Activated naive CD8-positive, alpha-beta T cell treated with anti-CD3 and anti-CD28 coated beads for 36 hours (primary cell): ENCODE measurements at places on chromosomes 3 and 15.

- DNase-seq = no peak
Measured at GRCh38 chr3:111610189-111610588, 15.0 kb upstream of the ZBED2 start.

GRCh38 chr3:195226900-195227447 is 44.0 kb downstream of the XXYLT1 start:
- peak; percentile 22 for DNase-seq

DNA sequence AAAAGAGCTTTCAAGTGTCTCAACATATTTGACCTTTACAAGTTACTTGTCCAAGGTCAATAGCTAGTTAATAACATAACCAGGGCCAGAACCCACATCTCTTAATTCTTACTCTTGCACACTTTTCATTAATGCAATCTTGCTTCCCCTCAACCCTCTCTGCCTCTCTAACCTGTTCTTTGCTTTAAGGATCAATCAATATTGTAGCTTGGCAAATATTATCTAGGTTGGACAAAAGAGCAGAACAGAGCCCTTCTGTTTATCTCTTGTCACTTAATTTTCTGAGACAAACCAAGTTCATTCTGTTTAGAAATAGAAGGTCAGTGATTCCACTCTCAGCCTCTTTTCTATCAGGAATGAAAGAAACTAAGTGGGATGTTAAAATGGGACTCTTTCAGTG is 180.5 kb downstream of the USP13 start:
- DNase-seq = no peak

GRCh38 chr15:77795446-77795845 is 162.7 kb upstream of the LINGO1 start:
- no peak for DNase-seq

GRCh38 chr3:67154429-67154828 is 156.3 kb downstream of the KBTBD8 start:
- no peak for DNase-seq

- no peak for DNase-seq
Measured at GRCh38 chr3:171435143-171435542, 25.1 kb downstream of the TNIK start.

GRCh38 chr3:181888234-181888633 is 176.5 kb downstream of the SOX2 start:
- no peak for DNase-seq

- no peak for DNase-seq
Measured at GRCh38 chr3:11629716-11630115, 14.0 kb downstream of the VGLL4 start.

DNA sequence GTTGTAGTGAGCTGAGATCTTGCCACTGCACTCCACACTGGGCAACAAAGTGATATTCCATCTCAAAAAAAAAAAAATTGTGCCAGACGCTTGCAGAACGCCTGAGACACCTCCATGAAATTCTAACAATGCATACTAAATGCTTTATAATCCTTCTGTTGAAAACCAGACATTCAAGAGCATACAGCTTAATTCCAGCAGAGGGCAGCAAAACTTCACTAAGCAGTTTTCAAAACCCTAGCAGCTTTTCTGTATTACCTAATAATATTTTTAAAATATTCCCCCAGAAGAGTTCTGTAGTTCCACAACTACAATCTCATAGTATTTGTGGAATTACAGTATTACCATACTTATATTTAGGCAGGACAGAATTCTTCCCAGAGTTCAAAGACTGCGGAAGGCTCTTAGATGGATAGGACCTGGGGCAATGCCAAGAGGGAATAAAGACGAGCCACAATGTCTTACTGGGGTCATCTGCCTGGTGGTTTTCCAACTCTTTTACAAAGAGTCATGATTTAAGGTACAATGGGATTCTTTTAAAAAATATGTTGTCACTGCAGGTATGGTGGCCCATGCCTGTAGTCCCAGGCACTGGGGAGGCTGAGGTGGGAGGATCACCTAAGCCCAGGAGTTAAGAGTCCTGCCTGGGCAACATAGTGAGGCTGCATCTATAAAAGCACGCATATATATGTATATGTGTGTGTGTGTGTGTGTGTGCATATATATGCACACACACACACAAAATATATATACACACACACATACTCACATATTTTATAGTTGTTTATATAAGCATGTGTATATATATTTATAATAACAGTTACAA is 19.6 kb upstream of the TASOR start:
- peak; percentile 21 for DNase-seq

- no peak for DNase-seq
Measured at GRCh38 chr15:25543196-25543595, 104.4 kb upstream of the UBE3A start.

GRCh38 chr3:87191175-87191574 is 35.9 kb upstream of the CHMP2B start:
- no peak for DNase-seq

DNA sequence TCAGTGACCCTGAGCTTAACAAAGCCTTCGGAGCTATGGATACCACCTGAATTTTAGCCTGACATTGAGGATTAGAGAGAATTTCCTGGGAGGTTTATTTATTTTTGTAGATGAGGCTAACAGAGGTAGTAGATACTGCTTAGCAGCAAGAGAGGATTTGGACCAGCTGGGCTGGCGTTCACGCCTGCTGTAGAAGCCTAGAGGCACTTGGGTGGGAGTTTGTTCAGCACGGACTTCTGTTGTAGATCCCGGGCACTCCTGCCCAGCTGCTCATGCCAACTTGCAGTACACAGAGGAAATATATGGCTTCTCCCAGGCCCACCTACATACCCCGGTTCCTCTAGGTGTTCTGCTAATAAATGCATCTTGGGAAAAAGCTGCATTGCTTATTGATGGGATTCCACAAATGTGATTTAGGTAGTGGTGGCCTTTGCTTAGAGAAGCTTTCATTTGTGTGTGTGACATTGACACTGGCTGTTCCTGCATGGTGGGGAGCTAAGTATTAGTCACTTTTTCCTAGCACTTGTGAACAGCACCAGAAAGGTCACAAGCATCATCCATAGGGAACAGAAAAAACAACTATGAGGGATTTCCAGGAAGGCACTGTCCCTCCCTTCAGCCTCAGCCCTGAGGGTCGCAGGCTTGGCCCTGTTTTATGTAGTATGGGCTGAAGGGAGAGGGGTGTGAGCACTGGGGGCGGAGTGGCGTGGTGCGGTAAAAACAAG is 324.8 kb upstream of the LRRFIP2 start:
- peak; percentile 12 for DNase-seq

DNA sequence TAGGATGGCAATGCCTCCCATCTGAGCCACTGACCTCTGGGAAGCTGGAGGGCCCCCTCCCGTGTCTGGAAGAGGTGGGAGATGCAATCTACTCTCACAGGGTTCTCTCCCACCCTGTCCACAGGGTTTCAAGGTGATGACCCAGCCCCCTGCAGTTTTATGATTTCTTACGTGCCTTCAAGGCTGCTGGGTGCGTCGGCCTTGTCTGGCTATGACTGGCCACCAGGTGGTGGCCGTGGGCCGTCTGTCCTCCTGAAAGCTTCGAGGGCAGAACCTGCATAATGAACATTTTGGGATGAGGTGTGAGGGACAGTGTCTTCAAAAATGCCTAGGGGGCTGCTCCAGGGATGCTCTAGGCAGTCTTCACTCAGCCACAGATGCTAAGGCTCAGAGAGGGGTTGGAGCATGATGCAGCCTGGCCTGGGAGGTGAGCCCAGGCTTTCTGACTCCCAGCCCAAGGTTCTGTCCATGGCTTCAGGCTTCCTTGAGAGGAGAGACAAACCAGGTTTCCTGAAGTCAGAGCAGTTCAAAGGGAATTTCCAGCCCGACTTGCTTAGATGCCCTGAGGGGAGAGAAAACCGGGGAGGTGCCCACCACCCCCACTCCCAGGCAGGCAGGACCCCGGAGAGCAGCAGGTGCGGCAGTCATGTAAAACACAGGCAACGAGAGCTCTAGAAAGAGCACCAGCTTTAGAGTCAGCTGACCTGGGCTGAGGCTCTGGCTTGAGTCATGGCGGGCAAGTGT is 18.7 kb downstream of the ISG20 start:
- no peak for DNase-seq

DNA sequence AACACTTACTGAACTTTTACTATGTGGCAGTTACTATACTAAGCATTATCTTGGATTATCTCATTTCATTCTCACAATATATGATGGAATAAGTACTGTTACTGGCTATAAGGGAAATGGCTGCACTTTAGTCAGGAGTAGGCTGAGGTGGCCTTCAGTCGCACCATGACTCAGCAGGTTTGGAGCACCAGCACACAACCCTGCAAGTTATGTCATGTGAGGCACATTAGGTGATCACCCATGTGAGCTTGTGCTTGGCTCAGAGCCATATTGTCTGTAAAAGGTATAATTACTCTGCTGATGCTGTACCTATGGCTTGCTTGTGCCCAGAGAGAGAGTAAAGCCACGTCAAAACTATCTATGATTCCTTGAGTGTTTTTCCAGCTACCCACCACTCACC is 54.1 kb upstream of the TIPARP start:
- no peak for DNase-seq

DNA sequence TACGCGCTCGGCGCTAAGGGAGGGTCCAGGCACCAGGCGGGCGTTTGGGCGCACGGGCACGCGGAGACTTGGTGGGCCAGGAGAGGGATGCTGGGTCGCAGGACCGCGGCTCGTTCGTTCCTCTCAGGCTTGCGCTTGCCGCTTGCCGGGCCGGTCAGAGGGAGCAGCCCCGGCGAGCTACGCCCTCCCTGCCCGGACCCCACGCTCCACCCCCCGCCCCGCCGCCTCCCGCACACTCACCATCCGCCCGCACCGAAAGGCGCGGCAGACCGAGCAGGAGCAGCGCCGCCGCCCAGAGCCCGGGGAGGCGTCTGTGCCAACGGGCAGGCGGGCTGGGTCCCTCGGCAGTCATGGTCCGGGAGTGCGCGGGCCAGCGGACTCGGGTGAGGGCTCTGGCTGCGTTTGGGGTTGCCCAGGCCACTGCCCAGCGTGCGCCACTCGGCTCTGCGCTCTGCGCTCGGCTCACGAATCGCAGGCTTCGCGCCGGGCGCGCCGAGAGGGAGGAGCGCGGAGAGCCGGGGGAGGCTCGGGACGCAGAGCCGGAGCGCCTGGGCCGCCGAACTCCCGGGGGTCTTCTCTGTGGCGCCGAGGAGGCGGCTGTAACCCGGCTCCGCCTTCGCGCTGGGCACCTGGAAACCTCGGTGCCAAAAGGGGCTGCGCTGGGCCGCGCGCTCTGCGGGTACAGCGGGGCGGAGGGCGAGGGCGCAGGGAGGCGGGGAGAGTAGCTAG is at the start of gene SUSD5:
Gene SUSD5 (minus strand): TSS at position 365 of the 729 bp plus-strand sequence. CDS start 13 bp downstream, at position 352.
- peak; percentile 9 for DNase-seq

GRCh38 chr3:173702561-173702960 is 305.0 kb downstream of the NLGN1 start:
- DNase-seq = no peak

- no peak for DNase-seq
Measured at GRCh38 chr3:88467191-88467590, 317.4 kb downstream of the C3orf38 start.

- DNase-seq = no peak
Measured at GRCh38 chr3:159229116-159229680, 427.3 kb downstream of the MFSD1 start.

DNA sequence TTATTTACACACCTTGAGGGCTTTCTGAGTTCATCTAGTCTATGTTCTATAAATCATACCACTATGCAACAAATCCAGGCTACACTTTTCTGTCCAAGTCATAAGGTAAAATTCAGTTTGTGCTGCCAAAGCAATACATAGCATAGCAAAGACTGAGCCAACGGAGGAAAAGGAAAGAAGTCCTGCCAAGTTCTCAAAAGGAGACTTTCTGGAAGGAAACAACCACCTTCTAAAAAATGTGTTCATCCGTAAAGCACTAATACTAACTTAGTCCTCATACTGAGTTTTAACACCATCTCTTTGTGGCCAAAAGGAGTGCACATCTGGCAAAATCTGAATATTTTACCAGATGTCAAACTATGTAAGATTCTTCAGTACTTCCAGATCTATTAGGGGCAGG is 620.2 kb downstream of the RBMS3 start:
- no peak for DNase-seq

DNA sequence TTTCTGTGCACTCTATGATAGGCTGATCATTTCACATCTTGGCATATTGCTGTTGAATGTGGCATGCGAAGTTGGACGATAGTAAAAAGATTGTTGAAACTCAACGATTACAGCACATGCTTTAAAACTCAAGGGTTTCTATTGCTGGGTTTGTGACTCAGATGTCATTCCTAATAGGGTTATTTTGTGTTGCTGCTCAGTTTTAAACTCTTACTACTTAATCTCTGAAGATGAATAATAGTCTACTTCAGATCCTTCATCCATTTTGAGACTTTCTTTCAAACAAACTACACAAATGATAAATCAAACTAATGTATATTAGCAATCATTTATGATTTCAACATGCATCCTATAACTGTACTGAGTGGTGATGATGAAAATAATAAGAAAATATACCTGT is 71.3 kb upstream of the MBNL1 start:
- DNase-seq = no peak

- DNase-seq = no peak
Measured at GRCh38 chr3:119598410-119599098, 869 bp downstream of the PLA1A start.

DNA sequence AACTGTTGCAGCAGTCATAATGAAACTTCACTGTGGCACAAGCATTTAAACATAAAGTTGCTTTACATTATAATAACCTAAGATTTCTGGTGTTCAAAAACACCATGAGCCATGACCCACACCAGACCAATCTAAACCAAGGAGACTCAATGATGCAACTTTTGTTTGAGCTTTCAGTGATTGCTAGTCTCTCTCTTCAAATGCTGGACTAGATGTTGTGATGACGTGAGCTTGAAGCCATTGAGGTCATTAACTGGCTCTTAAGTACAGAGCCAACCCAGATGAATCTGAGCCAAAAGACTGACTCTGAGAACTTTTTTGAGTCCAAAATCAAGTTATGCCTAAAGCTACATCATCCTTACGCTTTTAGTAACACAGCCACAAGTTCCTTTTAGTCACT is 36.5 kb downstream of the ATR start:
- no peak for DNase-seq
